ENCODE measurements at places on chromosomes 7 and 10. TPM values are rescaled to one million over a fixed set of nuclear protein-coding genes. Genes with fewer than 3 reads are reported as not detected.

DNA sequence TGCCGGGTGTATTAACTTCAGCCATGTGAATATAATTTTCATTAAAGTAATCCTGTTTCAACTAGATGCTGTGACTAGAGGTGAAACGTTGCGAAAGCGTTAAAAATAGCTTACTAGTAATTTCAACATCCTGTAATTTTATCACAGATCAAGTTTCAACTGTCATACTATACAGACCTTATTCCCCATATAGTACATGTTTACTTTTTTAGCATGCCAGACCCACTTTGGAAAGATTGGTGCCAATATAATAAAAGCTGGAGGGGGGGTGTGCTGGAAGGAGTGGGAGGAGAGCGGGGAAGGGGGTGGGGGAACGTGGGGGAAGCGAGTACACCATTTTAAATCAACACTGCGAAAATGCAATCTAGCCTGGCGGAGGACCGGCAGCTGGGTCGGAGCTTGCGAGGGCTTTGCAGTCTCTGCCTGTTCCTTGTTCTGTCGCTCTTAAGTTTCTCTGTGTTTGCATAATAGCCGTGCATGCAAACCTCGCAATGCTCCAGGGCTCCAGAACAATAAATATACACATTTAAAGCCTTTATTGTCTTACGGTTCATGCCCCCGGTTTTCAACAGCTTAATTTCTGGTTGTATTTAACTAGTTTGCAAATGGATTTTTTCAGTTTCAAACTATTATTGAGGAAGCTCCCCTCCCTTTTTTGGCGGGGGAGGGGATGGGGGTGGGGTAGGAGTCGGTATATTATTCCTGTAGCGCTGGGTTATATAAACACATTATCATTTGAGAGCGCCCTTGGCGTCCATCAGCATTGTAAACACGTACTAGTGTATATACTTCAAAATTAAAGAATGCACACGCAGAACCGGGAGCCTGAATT is 1.3 kb upstream of the ARID5B start:
- H3K27ac ChIP-seq, result peak overlapping the region; percentile 98
- H3K36me3 ChIP-seq, result no peaks in the 10 kb centered on the region
- DNase-seq, result peak; percentile 80
- peak overlapping the region; percentile 73 for H3K4me3 ChIP-seq

GRCh38 chr10:129495698-129496097 is 28.7 kb downstream of the MGMT start:
- no peaks in the 10 kb centered on the region for H3K27me3 ChIP-seq
- no peaks in the 10 kb centered on the region for H3K36me3 ChIP-seq
- H3K4me3 ChIP-seq, result no peak overlapping the region
- H3K27ac ChIP-seq, result no peak overlapping the region
- DNase-seq, result no peak

DNA sequence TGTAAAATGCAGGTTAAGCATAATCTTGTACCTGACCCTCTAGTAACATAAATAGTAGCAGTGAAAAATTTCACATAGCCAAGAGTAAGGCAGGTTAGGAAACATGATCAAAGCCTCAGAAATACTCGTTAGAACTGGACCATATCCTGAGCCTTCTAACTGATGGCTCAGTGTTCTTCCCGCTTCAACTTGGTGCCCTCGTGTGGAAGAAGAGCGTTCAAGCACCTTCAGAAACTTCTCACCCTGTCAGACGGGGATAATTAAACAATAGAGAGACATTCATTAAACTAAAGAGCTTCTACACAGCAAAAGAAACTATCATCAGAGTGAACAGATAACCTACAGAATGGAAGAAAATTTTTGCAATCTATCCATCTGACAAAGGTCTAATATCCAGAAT is 124.5 kb downstream of the MYOF start:
- H3K4me3 ChIP-seq, result no peak overlapping the region
- no peaks in the 10 kb centered on the region for H3K4me1 ChIP-seq
- no peaks in the 10 kb centered on the region for H3K36me3 ChIP-seq
- H3K27me3 ChIP-seq, result no peaks in the 10 kb centered on the region

The HOXA11 gene
- total RNA-seq, result 5.8 TPM

The TMED4 gene
- total RNA-seq, result 114 TPM

The CAMK2B gene
- total RNA-seq, result 0.84 TPM
